ENCODE measurements at places on chromosomes 7 and 10.

- DNase-seq, result no peak
Observed at GRCh38 chr10:767211-767610, 77.7 kb upstream of the DIP2C start.

DNA sequence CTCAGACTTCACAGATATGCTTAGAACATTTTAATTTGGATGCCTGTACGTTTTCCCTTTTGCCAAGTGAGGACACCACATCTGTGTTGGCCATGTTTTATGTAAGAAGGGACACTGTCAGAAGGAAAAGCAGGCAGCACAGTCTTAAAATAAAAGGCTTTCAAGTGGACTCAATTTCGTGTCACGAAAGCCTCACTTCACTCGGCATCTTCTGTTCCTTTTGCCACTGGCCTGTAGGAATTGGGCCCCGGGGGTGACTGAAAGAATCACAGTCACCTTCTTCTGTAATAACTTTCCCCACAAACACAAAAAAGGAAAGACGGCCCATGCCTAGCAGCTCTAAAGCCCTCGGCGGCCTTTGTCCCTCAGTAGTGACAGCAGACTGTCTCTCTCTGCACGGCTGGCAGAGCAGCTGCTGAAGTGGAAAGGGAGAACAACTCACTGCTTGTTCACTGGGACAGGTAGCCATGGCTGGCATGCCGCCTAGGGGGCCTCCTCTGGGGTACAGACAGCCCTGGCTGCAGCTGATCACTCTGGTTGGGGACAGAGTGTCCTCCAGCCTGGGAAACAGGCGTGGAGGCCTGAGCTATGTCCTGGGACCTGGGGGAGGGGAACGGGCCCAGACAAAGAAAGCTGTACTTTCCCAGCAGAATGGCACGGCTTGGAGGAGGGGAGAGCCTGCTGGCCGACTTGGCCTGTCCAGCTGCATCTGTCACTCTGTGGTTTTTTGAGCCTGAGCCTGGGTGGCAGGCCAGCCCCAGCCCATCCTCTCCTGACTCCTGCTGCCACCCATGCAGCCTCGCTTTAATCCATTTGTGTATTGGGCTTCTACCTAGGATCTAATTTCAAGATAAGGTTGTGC is 4.4 kb downstream of the RASSF4 start:
- peak; percentile 68 for DNase-seq

DNA sequence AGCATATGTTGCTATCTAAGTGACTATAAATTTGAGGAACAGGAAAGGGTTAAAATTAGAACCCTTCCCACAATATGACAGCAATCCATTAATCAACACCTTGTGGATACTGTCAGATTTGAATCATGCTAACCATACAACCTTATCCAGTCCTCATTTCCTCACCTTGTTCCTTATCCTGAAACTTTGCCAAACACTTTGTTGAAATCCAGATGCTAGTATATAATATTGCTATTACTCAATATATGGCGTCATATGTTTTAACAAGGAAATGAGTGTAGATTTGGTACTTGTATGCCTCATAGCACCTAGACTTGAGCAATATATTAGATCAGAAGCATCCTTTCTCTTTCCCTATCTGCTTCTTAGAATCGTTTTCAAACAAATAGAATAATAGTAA is 66.3 kb upstream of the SLC25A13 start:
- DNase-seq, result no peak

GRCh38 chr10:132634947-132635271 is 97.3 kb downstream of the INPP5A start:
- no peak for DNase-seq

- DNase-seq, result no peak
Observed at GRCh38 chr7:80781561-80781979, 137.3 kb downstream of the SEMA3C start.

DNA sequence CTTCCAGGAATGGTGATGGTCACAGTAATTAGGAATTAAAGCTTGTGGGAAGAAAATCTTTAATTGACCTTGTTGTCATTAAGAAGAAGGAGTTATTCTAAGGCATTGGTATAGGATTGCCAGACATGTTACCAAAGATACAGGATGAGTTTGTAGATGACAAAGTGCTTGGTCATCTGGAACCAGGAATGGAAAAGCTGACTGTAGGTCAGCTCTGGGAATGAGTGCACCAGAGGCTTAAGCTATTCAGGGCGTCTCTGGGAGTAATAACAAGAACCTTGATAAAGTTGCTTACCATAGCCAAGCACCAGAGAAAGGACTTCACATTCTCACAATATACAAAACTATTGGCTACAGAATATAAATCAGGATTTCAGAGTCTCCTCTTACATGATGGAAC is 89.0 kb downstream of the PHTF2 start:
- no peak for DNase-seq
